ENCODE measurements at places on chromosomes 4 and X.
A peak's percentile ranks its signal among the peaks of the same experiment; 100 is the strongest.

GRCh38 chr4:99712530-99712929 is 54.9 kb upstream of the C4orf54 start:
- no peak for DNase-seq

DNA sequence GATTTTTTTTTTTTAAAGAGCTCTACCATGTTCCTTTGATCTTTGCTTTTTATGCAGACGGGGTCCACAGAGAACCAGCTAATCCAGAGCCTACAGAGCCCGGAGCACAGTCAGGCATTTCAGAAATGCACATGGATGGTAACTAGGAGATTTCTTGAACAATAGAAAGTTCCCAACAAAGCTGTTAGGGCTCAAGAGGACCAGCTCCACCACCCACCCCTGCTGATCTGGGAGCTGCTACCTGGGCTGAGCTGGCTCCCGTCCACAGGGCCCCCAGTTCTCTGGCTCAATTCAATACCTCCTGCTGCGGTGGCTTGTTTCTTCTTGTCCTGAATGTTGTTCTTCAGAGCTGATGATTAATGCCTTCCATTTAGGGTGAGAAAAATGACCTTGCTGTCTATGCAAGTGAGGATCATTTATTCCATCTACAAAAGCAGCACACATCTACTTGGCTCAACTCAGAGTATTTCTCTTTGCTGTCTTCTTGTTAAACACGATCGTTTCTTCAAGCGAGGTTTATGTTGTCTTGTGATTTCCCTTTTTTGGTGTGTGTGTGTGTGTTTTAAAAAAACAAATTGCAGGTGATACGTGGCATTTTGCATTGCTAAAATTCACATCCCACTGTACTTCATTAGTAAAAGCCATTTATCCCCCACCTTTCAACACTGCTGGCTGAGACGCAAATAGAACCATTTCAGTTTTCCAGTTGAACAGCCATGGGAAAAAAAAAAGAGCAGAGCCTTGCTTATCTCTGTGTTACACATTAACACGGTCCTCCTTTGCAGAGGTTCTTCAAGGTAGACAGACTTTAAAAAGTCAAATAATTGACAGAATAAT is 31.3 kb downstream of the IGFBP7 start:
- peak; percentile 14 for DNase-seq

DNA sequence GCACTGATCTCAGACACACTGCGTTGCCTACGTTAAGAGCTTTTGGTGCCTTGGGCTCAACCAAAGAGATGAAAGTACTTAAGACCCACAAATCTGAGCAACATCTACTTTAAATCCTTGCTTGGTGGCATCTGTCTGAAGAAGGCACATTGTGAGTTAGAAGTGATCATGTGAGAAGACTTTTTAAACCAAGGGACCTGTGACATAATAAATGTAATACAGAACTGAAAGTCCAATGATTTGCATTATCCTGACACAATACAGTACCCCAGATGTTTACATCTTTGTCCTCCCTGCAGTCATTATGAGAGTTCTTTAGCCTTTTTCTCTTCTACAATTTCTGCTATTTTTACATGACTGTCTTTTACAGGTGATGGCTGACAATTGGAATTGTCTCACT is 96.7 kb upstream of the FTHL17 start:
- no peak for DNase-seq

DNA sequence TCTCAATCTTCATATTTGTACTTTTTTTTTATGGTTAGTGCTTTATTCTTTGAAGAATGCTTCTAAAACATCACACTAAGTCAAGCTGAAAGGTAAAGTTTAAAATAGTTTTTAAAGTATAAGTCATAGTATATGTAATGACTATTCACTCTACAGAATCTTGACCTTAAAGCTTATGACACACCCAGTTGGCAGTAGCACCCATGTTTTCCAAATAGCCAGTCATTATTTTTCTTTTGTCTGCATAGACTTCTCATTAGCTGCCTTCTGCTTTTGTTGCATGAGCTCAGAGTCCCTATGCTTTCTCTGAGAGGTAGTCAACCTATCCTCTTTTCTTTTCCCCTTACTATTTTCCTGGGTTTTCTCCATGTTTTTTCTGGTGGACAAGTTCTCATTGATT is 231.5 kb downstream of the PCDH18 start:
- DNase-seq, result no peak

- DNase-seq, result no peak
Observed at GRCh38 chrX:118742176-118742575, 14.8 kb downstream of the IL13RA1 start.

DNA sequence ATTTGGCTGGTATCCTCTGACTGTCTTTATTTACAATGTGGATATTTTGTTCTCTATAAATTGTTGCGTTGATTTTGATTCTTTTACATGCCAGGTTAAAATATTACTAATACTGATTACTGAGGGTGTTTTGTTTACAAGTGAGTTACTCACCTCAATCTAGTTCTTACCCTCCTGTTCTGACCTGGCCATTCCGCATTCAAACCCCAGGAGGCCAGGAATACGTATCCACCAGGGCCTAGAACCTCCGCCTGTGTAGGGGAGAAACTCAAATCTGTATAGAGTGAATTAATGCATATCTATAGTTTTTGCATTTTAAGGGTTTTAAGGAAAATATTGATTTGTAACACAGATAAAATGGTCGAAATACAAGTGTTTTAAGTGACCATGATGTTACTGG is 2.6 kb upstream of the ZFP42 start:
- no peak for DNase-seq

DNA sequence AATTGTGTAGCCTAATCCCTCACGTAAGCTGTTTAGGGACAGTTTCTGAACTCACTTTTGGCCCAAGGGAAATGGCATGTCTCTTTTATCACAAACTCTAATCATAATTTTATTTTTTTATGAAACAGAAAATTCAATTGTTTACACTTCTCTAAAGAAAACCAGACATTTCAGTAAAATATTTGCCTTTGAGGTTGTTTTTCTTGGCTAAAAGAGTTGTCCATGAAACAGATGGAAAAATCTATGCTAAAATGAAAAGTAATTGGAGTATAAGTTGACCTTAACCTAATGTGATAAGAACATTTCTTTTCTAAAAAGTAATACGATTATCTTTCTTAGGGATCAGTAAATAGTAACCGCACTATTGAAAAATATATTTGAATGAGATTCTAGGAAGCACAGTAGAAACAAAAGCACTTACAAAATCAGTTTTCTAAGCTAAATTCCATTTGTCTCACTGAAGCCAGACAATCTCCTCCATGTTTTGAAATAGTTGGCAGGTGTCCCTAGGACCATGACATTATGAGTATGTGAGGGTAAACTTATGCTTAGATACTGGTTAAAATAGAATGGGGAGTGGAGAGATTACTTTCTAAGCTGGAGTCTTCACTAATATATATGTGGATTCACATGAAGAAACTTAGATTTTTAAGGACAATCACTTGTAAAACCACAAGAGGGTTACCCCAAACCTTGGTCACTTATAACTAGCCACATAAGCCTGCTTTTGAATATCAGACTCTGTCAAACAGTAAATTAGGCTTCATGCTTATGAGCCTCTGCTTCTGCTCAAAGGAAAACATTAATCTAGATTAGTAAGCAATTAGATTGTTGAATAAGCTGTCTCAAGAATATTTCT is 20.1 kb upstream of the TET2 start:
- DNase-seq, result no peak

DNA sequence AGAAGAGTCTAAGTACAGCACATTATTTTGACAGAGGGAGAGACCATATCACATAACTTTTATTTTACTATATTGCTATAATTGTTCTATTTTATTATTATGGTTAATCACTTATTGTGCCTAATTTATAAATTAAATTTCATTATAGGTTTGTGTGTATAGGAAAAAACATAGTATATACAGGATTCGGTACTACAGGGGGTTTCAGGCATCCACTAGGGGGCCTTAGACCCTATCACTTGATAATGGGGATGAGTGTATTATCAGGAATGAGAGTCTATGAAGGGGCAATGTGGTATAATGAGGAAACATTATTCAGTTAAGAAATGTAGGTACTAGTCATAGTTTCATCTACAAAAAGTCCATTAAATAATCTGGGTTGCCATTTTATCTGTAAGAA is 833.1 kb downstream of the C4orf33 start:
- DNase-seq, result no peak

- no peak for DNase-seq
Observed at GRCh38 chr4:73187325-73187724, 71.3 kb downstream of the ANKRD17 start.

DNA sequence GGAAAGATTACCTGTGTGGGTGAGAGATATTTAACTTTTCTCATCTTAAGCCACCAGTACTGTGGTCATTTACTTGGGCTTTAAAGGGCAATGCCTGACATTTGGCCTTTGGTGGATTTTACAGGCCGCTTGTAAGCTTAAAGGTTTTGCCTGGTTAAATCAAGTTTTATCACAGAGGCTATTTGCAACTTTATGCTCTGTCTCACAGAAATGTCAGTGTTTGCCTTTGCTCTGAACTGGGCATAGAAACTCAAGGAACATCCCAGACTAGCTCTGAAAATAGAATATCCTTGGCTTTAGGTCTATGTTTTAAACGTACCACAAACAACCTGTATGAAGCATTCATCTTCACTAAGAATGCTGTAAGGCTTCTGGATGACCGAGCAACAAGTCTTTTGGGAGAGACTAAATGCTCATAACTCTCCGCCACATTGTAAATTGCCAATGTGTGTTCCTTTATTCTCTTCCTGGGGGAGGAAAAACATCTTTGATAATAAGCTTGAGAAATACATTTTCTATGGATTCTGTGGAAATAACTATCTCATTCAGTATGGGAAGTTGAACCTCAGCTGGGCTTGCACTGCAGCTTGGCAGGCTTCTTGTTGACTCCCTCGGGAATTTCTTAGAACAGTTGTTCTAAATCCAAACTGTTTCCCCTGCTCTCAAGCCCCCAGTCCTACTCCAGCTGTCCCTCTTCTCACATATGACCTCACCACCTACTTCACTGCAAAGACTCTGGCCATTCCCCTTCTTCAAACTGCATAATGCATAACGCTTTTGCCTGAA is 105.8 kb upstream of the WDR44 start:
- DNase-seq, result no peak

- no peak for DNase-seq
Observed at GRCh38 chrX:68883800-68884199, 55.0 kb downstream of the EFNB1 start.

GRCh38 chr4:140382732-140383131 is 9.3 kb downstream of the SCOC start:
- DNase-seq, result no peak

GRCh38 chr4:183369073-183369472 is 46.8 kb upstream of the CLDN24 start:
- DNase-seq, result no peak

GRCh38 chr4:6909970-6910339 is 329 bp downstream of the TBC1D14 start:
- DNase-seq, result no peak

- DNase-seq, result peak; percentile 2
Observed at GRCh38 chrX:150421816-150422215, 58.7 kb downstream of the MAMLD1 start.

DNA sequence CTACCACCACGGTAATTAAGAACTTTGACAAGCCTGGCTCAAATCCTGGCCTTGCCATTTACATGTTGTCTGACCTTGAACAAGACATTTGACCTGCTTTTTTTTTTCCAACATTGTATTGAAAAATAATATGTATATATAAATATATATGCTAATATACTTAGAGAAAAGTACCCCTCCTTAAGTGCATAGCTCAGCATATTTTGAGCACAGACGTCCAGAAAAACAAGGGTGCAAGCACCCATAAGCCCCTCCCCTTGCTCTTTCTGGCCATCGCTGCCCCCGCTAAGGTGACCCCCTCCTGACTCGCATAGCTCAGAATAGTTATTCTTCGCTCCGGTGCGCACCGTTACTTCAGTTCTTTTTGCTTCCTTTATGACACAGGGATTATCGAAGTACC is 742.0 kb upstream of the FRG1 start:
- no peak for DNase-seq

- DNase-seq, result no peak
Observed at GRCh38 chr4:108333353-108333942, 164.7 kb upstream of the LEF1 start.

GRCh38 chrX:9196961-9197640 is 163.2 kb upstream of the FAM9B start:
- no peak for DNase-seq

- no peak for DNase-seq
Observed at GRCh38 chr4:111228396-111228795, 605.5 kb upstream of the PITX2 start.

DNA sequence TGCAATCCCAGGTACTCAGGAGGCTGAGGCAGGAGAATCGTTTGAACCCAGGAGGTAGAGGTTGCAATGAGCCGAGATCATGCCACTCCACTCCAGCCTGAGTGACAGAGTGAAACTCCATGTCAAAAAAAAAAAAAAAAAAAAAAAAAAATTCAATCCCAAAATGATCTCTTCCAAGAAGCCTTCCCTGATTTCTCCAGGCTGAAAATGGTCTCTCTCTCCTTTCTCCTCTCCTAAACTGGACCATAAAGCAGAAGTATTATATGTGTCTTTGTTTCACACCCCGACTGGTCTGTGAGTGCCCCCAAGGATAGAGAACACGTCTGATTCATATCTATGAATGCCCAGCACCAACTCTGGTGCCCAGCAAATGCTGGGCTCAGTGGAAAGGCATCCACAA is 17.3 kb upstream of the KDM5C start:
- no peak for DNase-seq

DNA sequence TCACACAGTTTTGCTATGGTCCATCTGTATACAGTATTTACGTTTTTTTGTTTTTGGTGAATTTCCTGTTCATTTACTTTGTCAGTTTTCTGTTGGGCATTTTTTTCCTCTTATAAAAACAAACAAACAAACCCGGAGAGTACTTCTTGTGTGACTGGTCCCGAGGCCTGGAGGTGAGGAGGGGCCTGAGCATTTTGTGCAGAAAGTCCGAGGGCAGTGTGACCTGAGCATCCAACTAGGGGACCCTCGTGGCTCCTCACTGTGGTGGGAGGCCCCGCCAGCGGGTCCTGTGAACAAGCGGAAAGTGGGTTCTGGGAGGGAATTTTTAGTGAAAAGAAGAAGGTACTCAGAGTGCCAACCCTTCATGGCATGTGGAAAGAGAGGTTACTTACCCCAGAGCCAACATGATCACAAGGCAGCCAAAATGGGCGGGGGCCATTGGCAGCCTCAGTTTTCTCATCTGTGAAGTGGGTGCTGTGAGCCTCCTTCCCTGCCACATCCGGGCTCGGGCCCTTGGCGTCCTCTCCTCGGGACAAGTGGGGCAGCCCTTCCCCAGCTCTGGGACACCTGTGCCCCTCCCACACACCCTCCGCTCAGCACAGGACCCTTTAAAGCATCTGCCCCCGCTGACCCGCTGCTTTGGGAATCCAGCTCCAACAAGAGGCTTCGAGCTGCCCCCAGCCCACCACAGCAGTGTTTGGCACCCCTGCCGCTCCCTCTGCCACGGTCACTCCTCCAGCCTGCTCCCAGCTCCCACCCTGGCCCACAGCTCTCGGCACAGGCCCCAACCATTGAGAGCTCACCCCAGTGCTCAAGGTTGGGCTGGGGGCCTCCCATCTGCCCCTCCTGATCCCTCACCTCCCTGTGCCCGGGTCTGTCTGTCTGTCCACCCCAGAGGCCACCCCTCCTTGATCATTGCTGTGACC is 22.8 kb upstream of the GPR78 start:
- no peak for DNase-seq

Data from cerebellar cortex (tissue), 1 donor.